Fibroblast of mammary gland (primary cell): ENCODE measurements at places on chromosomes 1 and 21.
A peak's percentile ranks its signal among the peaks of the same experiment; 100 is the strongest.

DNA sequence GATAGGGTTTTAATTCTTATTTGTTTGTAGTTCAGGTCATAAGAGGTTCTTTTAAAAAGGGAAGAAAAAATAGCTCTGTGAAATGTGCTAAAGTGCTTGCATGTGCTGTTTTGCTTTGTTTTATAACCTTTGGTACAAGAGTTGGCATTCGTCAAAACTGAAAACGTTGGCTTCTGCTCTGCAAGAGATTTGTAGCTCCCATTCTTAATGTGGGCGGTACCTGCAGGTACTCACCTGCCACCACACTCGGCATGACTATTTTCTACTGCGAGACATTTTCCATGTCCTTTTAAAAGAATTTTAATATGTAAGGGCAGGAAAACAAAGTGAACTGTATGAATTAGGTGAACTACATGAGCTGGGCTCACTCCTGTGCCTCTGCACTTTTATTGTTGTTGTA, 92.6 kb downstream of the ADARB1 start:
- DNase-seq, result no peak

- DNase-seq, result peak; percentile 81
Measured at GRCh38 chr1:8122160-8122476, 96.0 kb upstream of the ERRFI1 start.

GRCh38 chr1:198903621-198904020, 264.8 kb downstream of the PTPRC start:
- no peak for DNase-seq

DNA sequence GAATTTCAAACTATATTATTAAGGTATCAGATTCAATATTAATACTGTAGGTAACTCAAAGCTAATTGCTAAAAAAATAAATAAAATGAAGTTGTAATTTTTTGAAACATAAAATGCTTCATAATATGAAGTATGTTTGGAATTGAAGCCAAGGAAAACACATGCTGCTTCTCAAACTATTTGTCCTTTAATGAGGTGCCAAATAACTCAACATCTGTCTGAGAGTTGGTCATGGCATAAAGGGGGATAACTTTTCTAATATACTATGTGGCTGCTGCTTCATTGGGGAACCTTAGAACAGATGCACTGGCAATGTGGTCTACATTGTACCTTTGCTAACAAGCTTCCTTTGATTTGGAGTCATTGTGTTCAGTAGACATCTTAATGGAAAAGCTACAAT, 96.7 kb downstream of the PDE4B start:
- no peak for DNase-seq

- peak; percentile 34 for DNase-seq
Measured at GRCh38 chr21:21713651-21714180, 715.5 kb downstream of the NCAM2 start.

DNA sequence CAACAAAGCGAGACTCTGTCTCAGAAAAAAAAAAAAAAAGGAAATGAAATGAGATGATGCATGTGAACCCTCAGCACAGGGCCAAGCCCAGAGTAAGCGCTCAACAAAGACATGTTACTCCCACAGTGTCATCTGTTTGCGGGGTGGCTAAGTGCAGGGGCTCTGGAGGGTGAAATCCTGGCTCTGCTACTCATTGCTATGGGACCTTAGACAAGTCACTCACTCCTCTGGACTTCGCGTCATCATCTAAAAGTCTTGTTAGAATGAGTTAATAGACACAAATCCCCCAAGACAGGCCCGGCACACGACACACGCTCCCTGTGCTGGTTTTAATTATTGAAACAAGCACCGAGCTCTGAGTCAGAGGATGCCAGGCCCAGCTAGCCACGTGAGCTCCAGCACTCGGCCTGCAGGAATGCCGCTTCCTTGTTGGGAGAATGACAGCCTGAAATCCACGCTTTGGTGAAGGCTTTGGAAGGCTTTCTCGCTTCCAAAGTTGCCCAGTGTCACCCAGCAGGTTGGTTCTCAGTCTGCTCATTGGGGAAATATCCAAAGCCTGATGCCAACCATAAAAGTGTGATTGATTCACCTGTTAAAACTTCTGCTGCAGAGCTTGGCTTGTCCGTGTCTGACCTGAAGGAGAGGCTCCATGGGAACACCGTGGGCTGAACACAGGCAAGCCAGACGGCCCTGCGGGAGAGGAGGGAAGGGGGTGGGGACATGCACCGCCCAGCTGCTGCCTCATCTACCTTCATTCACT, 36.7 kb upstream of the TARDBP start:
- peak; percentile 65 for DNase-seq

DNA sequence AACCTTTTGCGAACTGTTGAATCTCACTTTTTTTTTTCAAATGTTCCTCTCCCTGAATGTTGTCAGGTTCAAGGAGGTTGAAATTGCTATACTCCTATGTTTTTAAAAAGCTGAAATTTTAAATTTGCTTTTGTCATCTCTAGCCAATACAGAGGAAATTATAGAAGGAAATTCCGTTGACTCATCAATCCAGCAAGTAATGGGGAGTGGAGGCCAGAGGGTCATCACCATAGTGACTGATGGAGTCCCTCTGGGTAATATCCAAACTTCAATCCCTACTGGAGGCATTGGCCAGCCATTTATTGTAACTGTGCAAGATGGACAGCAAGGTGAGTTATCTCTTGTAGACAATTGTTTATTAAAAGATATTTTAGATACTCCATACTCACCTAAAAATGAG, 36.3 kb downstream of the GABPB2 start:
- peak; percentile 69 for DNase-seq

DNA sequence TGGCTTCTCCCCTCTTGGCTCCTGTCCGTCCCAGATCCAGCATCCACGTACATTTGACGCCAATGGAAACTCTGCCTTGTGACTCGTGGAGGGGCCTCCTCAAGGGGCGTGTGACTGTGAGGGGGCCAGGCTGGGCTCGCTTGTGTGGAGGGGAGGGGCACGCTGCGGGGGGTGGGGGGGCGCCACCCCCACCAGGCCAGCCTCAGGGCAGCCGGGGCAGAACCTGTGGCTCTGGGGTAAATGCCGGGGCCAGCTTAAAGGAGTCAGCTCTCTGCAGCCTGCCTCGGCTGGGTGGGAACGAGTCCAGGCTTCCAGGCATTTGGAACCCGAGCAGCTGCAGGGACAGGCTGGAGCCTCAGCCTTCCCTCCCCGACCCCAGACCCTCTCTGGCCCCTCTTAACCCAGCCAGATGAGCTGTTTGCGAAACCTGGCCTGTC, 94.1 kb downstream of the SIK1 start:
- peak; percentile 18 for DNase-seq

- DNase-seq, result no peak
Measured at GRCh38 chr1:63612564-63612963, 19.4 kb downstream of the PGM1 start.

DNA sequence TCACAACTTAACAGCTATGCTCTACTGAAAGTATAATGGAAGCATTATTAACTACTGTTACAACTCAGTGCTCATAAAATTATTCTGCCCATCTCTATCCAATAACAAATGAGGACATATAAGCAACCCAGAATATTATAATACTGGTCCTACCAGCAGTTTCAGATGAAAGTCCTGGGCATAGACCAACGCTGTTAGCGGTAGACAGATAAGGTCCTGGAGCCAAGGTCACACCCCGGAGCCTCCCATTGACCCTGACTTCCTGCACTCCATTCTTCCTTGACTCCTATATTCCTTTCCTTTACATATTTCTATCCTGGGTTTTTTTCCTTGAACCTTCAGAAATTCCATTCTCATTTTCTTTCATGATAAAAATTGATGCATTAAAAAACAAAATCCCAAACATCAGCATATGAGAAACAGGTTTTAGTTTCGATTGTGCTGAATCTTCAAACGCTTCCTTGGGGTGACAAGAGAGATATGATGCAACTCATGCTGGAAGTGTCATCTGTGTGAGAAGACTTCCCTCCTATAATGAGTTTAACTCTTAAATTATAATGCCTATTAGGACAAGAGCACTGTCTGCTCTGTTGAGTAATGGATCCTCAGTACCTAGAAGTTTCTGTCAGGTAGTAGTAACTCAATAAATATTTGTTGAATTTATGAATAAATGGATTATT, 831.1 kb downstream of the LRRIQ3 start:
- DNase-seq, result no peak

GRCh38 chr1:219952361-219952760, 24.0 kb upstream of the SLC30A10 start:
- DNase-seq, result no peak

- no peak for DNase-seq
Measured at GRCh38 chr1:42886800-42887199, 40.4 kb downstream of the ZNF691 start.

- no peak for DNase-seq
Measured at GRCh38 chr1:7579831-7580804, 191.0 kb upstream of the VAMP3 start.

DNA sequence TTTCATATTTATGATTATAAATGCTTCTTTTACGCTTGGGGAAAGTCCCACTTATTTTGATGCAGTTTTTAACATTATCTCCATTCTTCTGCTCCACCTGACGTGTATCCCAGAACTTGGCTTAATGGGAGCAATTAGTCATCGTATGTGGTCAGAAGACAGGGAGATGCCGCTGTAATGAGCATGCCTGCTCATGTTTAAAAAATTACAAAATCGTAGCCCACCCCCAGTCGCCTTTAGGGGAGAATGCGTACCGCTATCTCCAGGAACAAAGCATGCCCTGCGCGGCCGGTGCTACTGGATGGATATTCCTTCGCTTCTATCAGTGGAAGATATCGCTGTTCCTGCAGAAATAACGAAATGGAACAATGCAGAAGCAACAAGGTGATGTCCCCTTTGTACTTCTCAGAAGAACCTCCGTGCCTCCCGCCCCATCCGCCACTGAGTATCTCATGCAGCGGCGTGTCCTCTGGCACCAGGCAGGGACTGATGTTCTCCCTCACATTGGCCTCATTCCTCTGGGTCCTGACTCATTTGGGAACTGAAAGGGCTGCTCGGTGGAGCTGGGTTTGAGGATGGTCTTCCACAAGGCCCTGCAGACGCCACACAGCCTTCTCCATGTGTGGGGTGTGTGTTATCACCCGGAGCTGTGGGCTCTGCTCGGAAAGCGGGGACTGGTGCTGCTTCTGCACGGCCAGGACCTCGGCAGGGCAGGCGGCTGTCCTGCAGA, 116.3 kb upstream of the COL6A1 start:
- DNase-seq, result peak; percentile 89

GRCh38 chr1:3662080-3662671, 9.9 kb downstream of the TP73 start:
- DNase-seq, result no peak

DNA sequence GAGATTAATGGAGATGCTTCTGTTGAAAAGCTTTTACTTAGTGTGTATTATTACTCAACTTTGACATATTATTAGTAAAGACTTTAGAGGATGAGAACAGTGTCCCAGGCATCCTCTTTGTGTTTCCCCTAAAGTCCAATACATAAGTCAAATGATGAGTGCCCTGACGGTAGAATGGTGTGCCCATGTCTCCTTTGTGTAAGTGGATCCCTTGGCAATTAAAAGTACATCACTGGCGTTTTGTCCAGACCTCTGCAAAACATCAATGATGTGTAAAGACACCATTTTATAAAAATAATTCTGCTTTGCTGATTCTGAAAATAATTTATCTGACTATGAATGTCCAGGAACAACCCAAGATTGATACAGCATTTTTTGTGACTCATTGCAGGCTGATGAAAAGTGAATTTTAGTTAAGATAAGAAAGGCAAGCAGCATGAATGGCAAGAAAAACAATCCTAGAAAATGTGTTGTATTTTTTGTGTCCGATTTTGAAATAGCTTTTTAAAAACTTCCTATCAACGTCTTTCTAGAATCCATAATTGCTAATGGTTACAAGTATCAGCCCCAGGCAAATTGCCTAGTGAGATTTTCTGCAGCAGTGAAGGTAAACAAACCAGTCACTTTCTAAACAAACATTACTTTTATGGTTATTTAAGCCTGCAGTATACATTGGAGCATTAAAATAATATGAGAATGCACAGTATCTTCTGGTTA, 251.5 kb downstream of the PTPRC start:
- DNase-seq, result no peak

- no peak for DNase-seq
Measured at GRCh38 chr1:165173409-165173808, 183.1 kb downstream of the LMX1A start.

DNA sequence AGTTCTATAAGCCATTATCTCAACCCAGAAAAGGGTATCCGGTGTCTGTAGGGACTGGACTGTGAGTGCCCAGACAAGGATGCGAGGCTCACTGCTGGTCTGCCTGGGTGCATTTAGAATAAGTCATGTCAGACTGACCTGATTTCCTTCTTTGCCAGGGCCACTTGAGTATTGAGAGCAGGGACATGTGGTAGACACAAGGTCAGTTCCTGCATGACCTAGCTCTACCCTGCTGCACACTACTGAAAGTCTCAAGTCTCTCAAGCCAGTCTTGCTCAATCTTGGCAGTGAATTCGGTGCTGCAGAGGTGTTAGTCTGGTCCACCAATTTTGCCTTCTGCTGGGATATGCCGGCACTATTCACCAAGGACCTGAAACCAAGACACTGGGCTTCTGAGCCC, 180.1 kb downstream of the C1orf94 start:
- DNase-seq, result no peak

GRCh38 chr1:87249803-87250202, 78.9 kb upstream of the LMO4 start:
- no peak for DNase-seq

- DNase-seq, result no peak
Measured at GRCh38 chr1:33146003-33146402, 35.8 kb downstream of the TRIM62 start.

DNA sequence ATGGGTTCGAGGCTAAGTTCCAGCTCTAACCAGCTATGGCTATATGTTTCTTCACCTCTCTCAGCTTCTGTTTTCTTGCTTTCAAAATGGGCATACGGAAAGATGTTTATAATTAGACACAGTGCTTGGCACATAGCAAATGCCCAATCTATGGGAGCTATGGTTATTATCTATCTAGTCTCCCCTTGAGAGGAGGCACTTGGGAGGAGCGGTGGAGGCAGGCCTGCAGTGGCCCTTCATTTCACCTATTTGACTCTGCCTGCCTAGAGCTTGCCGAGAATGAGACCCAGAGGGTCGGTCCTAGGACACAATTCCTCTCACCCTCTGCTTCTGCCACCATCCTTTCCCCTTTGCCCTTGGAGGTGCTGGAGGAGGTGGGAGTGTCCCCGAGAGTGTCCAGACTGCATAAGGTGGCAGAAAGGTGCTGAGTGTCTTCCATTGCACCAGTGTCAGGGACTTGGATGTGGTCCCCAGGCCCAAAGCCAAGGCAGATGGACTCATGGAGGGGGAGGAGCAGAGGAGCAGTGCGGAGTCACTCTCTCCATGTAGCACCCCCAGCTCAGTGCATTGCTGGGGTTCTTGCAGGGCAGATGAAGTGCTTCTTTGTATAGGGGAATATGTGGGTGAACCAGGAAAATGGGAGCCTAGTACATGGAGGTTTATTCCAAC, 9.0 kb downstream of the LGR6 start:
- DNase-seq, result no peak

GRCh38 chr21:33839167-33839716, 76.4 kb downstream of the ATP5PO start:
- DNase-seq, result no peak

DNA sequence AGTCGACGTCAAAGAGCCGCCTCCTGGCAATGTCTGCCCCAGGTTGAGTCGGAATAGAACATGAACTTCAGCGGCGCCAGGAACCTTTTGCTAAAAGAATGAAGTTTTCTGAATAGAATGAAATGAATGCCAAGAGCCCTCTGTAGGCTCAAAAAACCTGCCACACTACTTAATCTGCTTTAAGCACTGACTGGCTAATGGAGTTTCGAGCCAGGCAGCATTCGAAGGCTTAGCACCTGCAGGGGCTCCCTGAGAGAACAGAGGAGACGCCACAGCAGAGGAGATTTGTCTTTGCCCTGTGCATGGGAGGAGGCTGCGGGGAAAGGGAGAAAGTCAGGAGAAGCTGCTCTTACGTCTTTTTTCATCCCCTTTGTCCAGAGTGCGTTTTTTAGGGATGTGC, 641.7 kb downstream of the AJAP1 start:
- no peak for DNase-seq
